ENCODE measurements at places on chromosomes 2 and 18.
A peak's percentile ranks its signal among the peaks of the same experiment; 100 is the strongest.

DNA sequence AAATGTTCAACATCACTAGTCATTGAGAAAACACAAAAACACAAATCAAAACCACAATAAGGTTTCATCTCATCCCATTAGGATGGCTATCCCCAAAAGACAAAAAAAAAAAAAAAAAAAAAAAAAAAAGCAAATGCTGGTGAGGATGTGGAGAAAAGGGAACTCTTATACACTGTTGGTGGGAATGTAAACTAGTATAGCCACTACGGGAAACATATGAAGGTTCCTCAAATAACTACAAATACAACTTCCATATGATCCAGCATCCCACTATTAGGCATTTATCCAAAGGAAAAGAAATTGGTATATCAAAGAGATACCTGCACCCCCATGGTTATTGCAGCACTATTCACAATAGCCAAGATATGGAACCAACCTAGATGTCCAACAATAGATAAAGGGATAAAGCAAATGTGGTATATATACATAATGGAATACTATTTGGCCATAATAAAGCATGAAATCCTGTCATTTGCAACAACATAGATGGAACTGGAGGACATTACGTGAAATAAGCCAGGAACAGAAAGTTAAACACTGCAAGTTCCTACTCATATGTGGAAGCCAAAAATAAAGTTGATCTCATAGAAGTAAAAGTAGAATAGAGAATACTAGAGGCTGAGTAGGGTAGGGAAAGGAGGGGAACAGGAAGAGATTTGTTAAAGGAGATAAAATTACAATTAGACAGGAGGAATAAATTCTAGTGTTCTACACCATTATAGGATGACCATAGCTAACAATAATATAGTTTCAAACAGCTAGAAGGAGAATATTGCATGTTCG, 8.4 kb downstream of the POLR1A start:
- DNase-seq: no peak

- DNase-seq: no peak
Observed at GRCh38 chr2:84805250-84805958, 75.5 kb downstream of the TRABD2A start.

DNA sequence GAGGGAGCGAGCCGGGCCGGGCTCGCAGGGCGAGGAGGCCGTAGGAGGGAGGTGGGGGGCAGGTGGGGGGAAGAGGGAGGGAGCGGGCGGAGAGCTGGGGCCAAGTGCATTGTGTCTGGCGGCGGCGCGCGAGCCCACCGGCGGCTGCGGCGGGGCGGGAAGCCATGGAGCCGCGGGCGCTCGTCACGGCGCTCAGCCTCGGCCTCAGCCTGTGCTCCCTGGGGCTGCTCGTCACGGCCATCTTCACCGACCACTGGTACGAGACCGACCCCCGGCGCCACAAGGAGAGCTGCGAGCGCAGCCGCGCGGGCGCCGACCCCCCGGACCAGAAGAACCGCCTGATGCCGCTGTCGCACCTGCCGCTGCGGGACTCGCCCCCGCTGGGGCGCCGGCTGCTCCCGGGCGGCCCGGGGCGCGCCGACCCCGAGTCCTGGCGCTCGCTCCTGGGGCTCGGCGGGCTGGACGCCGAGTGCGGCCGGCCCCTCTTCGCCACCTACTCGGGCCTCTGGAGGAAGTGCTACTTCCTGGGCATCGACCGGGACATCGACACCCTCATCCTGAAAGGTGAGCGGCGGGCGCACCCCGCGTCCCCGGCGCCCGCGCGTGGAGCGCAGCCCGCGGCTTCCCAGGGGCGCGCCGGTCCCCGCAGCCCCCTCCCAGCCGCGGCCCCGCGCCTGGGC, at the start of gene TMEM178A:
TMEM178A (plus strand) TSS at position 107 of the 680 bp plus-strand sequence; CDS start at position 165, 58 bp downstream.
- DNase-seq: no peak

DNA sequence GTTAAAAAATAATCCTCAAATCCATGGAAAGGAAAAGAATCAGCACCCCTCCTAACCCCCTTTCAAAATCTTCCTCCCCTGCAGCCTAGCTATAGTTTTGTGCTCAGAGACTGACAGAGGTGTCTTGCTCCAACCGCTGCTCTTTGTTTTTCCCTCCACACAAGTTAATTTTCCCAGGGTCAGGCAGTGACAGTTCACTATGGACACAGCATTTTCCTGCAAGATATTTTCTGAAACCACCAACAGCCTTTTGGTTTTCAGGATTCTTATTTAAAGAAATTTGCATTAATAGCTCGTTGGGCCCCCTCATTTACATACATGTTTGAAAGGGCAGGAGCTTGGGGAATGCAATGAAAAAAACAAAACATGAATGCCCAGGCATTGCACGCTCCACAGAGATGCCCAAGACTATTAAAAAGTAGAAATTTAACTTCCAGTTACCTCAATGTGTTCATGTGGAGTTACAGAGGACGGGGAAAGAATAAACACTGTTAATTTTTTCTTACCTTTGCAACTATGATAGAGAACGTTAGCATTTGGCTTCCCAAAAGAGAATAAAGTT, 71.4 kb upstream of the CXCR4 start:
- no peak for DNase-seq

DNA sequence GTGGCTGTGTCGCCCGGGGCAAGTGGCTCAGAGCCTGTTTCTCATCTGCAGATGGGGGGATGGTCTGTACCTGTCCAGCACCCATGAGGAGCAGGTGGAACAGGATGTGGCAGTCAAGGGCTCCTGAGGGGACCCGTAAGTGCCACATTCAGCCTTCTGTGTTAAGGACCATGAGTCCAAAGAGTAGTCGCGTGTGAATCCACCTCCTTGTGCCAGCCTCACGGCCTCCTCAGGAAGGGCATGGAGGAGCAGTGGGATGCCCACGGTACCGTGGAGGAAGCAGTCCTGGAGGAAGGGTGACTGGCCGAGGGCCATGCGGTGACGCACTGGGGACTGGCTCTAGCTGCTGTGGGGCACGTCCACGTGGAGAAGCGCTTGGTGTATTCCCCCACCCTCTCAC, 61.1 kb downstream of the ODC1 start:
- no peak for DNase-seq

GRCh38 chr18:30522288-30522929, 520.1 kb downstream of the DSC3 start:
- no peak for DNase-seq

DNA sequence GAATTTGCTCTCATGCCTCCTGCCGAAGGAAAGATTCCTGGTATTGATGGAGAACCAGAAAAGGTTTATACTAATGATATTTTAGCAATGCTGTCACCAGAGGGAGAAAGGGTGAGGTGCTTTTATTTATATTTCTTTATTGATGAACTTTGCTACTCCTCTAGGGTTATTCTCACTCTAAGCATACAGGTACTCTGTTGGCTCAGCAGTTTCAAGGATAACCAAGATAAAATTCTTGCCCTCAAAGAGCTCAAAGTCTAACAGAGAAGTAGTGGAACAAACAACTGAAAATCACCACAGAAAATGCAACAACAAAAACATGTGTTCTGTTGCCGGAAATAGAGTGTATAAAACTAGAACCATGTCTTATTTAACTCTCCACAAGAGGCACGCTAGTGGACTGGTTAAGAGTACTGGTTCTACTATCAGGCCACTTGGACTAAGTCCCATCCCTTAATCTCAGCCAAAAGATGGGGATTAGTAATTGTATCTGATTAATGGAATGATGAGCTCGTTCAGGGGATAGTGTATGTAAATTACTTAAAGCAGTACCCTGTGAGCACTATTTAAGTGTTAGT, 103.6 kb downstream of the DNAH6 start:
- no peak for DNase-seq

DNA sequence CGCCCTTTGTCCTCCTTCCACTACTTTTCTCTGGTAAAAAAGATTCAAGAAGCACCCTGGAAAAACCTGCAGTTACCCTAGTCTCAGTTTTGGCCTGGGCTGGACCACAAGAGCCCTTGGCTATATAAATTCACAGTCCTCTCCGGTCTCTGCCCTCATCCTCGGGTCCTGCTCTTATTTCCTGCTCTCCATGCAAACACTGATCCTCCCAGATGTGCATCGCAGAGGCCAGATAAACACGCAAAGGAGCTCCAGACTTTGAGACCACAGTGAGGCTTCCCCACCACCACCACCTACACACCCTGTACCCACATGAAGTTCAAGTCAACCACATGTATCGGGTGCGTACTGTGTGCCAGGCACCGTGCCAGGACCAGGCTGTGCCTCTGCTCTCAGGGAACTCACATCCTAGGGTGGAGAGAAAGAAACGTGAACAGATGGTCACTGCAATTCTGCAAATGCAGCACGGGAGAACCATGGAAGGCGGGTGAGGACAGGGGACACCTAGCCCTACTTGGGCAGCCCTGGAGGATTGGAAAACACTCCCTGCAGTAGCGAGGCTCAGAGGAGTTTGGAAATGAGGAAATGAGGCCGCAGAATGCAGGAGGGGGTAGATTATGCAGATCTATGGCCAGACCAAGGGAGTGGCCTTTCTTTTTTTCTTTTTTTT, 7.4 kb downstream of the CTDSP1 start:
- DNase-seq: peak; percentile 37

DNA sequence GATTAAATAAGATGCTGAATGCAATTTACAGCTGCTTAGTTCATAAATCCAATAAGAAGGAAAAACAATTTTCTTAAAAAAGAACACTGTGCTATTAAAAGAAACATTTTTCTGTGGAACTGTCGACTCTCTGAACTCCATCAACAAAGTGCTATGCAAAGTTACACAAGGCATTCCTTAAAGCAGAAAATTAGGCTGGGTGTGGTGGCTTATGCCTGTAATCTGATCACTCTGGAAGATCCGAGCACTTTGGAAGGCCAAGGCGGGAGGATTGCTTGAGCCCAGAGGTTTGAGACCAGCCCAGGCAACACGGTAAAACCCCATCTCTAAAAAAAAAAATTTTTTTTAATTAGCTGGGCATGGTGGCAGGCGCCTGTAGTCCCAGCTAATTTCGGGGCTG, 13.0 kb downstream of the MCM6 start:
- no peak for DNase-seq

- no peak for DNase-seq
Observed at GRCh38 chr2:217955881-217956493, 46.8 kb downstream of the TNS1 start.

DNA sequence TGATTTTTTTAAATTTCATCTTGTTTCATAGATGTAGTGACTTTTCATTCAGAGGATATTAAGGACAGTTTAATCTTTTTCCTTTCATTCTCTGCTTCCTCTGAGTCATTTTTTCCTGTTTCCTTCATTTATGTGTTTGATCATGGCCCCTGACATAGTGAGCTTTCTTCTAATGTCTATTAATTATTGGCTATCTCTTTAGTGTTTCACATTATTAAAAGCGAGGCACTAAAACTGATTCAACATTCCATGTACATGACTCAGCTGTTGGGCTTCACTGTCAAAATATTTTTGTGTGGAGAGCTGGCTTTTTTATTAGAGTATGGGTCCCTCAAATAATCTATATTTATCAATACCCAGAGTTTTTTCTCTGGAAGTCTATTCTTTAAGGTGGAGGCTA, 125.8 kb downstream of the THSD7B start:
- no peak for DNase-seq

DNA sequence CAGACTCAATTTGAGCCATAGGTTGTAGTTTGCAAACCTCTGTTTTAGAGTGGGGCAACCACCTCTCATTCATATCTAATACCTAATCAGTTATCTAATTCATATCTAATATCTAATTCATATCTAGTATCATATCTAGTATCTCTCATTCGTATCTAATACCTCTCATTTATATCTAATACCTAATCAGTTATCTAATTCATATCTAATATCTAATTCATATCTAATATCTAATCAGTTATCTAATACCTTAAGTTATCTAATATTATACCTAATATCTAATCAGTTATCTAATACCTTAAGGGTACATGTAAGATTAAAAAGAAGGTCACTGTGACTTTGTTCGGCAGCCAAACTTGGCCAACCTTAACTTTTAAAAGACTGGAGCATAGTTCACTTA, 403.4 kb upstream of the MMADHC start:
- DNase-seq: no peak

DNA sequence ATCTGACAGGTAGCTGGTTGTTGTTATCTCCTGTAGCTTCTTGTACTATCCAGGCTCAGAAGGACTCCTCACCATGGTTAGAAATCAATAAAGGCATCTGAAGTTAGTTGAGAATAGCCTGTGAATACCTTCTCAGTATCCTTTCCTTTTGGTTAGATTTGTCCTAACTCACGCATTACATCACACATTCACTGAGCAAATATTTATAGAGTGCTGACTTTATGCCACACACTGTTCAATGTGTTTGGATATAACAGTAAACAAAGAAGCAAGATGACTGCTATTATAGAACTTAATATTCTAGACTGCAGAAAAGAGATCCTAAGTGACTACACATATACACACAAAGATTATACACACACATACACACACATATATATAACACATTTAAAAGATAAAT, 889.9 kb upstream of the CHAC2 start:
- no peak for DNase-seq

DNA sequence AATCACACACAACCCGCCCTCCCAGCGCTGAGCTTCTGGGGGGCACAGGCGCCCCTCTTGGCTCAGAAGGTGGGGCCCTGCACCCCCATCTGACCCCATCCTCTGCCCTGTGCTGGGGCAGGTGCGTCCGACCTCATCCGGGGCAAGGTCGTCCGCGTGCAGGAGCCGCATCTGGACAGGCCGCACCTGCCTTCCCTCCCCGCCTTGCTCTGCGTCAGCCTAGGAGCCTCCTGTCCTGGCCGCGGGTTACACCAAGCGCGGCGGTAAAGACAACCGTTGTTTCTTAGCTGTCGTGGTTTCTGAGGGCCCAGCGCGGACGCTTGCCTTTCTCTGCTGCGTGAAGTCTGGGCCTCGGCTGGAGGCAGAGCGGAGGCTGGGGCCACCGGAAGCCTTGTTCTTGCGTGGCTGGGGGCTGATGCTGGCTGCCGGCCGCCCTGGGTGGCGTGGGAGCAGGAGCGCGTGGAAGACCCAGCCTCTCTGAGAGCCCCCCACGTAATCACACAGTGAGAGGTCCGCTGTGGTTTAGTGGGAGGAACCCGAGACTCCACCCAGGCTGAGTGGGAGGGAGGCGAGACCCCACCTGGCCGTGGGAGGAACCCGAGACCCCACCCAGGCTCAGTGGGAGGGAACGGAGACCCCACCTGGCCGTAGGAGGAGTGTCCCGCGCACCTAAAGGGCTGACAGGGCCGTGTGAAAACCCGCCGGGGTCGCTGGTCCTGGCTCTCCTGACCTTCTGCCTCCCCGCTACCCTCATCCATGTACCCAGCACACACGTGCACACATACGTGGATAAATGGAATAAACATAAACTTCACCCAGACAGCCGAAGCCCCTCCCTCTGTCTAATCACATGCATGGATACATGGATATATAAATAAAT, 51.8 kb downstream of the KCNG2 start:
- no peak for DNase-seq

DNA sequence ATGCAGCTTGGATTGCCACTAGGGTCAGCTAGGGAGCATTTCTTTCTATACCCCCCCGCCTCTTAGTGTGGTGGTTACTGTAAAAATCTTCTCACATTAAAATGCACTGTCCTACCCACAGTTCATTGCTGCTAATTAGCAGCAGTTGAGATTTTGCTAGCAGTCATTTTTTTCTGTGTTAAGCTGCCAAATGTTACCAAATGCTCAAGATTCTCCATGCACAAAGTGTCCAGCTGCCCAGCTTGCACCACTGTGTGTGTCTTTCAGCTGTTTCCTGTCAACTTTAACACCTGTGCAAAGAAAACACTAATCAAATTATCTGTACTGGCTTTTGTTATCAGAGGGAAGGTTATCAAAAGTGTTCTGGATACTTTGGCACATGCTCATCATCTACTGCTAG, 679.3 kb downstream of the NR4A2 start:
- no peak for DNase-seq
